ENCODE measurements at places on chromosomes 5 and 9.

DNA sequence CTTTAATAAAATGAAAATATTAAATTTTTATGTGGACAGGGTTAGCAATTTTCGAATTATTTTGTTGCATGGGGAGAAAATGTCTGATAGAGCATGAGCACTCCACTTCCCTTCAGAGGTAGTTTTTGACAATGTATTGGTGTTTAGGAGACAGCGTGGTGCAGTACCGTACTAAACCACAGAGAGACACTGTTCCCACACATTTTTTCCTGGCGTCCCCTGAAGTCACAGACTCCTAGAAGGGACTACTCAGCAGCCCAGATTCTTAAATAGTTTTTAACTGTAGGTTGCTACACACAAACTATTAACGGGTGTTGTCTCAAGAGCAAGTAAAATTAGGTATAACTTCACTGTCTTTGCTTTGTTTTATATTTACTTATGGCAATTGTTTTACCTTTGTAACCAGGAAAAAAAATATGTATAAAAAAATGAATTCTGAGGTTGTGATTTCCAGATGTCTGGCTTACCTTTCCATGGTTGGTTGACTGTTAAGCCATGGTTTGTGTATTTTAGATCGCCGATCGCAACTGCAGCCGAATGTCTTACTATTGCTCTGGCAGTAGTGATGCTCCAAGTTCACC is 171.2 kb downstream of the DOCK8 start:
- peak; percentile 65 for DNase-seq

DNA sequence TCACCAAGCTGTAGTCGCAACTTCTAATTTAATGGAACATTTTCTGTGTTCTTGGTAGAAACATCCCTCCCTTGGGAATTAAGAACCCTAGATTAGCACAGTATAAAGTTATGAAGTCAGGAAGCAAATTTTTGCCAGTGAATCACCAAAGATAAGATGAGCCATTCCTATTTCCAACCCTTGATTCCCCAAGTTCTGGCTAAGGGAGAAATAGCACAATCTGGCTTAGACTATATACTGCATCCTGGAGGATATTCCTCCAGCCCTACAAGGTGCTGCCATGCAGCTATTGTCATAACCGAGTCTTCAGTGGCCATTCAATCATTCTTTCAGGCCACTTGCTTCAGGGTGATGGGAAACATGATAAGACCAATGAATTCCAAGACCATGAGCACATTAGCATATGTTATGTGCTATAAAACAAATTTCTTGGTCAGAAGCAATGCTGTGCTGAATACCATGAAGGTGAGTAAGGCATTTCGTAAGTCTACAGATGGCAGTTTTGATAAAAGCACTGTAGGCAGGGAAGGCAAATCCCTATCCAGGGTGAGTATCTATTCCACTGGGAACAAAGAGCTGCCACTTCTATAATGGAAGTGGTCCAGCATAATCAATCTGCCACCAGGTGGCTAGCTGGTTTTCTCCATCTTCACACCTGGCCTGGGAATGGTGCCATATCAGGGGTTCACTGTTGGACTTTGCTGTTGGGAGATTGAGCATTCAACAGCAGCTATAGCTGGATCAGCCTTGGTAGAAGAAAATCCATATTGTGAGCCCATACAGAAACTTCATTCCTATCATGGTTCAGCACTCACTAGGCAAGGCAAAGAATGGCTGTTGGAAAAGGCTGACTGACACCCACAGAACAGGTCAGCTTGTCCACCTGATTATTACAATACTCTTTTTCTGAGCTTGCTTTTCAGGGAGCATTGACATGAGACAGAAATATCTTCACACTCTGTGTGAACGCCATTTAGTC is 19.6 kb upstream of the ARL15 start:
- DNase-seq: peak; percentile 71

GRCh38 chr5:94181895-94182294 is 436.5 kb downstream of the KIAA0825 start:
- no peak for DNase-seq

DNA sequence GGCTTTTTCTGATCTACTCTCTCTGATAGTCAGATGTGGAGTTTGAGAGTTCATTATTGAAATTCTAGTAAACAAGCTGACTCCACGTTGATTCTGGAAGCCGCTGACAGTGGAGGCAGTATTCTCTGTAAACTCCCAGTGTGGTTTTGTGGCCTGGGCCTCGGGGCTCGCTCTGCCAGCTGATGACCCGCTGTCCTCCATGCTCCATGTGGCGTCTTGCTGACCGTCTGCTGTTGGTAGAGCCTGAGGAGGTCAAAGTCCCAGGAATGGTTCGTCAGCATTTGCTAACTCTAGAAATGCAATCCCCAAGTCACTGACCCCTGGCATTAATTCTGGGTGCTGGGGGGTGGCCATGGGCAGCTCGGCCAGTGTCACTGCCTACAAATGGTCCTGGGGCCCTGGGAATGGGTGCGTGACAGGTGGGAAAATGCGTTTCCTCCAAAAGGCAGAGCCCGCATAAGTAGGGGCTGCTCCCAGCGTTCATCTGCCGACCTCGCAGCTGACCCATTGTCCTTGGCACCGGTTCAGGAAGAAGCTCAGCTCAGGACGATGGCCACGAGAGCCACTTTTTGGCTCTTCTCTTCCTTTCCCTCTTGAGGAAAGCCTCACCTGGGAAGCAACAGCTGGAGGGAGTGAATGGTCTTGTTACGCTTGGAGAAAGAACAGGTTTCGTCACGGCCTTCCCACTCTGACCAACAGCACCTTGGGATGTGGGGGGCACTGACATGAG is 55.1 kb downstream of the MRPL36 start:
- no peak for DNase-seq

DNA sequence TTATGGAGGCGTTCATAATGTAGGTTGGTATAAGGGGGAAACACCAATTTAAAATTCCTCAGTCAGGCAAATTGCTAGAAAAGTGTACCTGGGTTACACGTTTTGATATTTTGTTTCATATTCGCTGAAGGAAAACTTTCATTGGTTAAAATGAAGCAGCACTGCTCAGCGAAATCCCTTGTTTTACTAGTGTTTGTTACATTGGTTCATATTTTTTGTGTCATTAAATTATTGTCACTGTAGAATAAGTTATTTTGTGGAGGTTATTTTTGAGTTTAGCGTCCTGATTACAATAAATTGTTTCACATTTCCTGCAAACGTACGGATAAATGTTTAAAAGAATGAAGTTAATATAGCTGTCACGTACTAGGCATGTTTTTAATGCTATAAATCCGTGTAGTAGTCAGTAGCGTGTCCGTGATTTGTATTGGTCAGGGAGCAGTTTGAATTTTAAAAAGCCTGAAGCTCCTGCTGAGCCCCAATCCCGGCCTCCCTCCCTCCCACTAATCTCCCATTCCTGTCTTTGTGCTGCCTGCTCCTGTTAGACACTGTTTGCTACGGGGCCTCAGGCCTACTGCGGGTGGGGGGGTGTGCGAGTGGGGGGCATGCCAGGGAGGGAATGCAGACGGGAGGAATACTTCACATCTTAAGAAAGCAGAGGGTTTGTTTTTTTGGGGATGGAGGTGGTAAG is 2.0 kb downstream of the NIPBL start:
- DNase-seq: no peak

DNA sequence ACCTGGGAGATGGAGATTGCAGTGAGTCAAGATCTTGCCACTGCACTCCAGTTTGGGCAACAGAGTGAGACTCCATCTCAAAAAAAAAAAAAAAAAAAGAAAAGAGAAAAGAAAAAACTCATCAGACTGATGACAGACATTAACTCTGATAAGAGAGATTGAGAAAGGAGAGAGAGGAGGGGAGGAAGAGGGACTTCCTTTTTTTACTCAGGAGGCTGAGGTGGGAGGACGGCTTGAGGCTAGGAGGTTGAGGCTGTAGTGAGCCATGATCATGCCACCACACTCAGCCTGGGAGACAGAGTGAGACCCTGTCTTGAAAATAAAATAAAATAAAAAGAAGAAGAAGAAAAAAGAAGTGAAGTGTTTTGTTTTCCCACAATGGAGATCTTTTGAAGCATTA is 9.7 kb upstream of the MSMP start:
- DNase-seq: no peak

DNA sequence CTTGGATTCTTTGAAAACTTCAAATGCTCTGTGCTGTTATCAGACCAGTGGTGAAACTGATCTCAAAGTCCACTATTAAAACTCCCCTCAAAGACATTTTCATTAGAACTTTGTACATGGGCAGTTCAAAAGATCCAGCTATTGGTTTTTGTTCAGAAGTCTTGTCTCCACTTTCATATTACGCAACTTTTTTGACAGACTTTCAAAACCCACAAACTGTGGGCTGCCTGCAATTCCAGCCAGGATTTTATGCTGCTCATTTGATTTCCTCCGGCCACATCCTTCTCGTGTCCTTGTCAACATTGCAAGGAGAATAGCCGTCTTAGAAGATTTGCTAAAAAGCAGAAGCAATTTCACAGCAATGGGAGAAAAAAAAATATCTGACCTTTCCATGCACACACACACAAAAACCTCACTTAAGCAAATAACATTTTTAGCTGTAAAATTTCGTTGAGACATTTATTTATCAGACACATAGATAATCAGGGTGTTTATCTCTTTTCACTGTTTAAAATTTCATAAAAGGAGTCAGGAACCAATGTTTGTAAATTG is 1990.5 kb downstream of the MAT2B start:
- DNase-seq: no peak

- no peak for DNase-seq
Observed at GRCh38 chr5:75512383-75513074, 838 bp downstream of the POLK start.

GRCh38 chr9:107737987-107738743 is 248.6 kb upstream of the KLF4 start:
- peak; percentile 66 for DNase-seq

- DNase-seq: no peak
Observed at GRCh38 chr5:64340293-64340692, 165.5 kb upstream of the RGS7BP start.

- no peak for DNase-seq
Observed at GRCh38 chr5:143462431-143462830, 58.9 kb upstream of the NR3C1 start.

DNA sequence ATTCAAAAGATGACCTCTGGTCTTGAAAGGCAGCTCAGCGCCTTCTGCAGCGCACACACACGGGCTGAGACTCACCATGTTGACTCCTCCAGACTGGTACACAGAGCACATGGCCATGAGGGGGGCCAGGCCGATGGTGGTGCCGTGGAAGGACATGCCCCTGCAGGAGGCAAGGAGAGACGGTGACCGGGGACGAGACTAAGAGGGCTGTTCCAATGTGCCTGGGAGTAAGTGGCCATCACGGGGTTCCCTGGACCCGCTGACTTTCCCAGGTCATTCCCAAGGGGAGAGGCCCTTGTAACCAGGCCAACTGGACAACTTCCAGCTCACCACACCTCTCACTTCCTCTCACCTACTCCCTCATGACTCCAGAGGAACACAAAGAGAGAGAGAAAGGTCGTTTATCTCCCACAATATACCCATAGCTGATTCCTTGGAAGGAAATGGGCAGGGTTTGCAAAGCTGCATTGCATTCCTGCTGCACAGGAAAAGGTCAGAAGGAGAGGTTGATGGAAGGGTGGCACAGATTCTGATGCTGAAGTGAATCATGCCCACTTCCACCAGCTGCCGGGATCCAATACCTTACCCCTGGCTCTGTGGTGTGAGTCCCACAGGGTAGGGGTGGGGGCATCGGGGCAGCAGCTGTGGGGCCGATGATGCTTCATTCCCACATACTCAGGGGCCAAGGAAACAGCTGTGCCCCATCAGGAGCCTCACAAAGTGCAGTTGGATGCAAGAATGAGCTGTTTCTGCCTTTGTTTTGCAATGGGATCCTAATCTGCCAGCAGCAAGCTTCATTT is 47.2 kb downstream of the NIPAL4 start:
- no peak for DNase-seq

DNA sequence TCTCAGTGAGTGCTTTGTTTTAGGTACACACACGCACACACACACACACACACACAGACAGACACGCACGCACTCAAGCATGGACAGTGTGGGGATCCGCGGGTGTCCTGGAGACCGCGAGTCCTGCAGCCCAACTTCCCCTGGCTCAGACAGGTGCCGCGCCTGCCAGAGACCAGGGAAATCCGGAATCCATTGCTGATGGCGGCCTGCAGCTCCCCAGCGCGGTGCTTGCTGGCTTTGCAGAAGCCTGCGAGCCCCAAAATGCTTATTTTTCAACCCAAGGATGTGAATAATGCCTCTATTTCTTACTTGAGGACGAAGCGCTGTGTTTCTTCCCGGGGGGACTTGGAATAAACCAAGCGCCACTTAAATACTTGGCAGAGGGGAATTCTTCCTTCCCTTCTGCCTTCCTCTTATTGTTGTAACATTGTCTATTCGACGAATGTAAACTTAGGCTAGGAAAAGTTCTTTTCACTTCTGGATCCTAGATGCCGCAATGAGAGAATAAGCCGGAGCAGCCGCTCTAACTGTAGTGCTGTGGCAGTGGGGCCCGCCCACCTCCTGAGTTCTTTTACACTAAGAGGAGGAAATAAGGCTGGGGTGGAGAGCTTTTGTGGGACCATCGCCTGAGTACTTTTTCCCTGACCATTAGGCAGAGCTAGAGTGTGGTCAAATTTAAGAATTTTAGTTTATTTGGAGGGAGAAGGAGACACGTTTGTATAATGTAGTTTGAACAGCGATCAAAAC is 802 bp downstream of the ITGA2 start:
- no peak for DNase-seq

GRCh38 chr9:77877976-77878375 is 153.6 kb downstream of the GNAQ start:
- no peak for DNase-seq

DNA sequence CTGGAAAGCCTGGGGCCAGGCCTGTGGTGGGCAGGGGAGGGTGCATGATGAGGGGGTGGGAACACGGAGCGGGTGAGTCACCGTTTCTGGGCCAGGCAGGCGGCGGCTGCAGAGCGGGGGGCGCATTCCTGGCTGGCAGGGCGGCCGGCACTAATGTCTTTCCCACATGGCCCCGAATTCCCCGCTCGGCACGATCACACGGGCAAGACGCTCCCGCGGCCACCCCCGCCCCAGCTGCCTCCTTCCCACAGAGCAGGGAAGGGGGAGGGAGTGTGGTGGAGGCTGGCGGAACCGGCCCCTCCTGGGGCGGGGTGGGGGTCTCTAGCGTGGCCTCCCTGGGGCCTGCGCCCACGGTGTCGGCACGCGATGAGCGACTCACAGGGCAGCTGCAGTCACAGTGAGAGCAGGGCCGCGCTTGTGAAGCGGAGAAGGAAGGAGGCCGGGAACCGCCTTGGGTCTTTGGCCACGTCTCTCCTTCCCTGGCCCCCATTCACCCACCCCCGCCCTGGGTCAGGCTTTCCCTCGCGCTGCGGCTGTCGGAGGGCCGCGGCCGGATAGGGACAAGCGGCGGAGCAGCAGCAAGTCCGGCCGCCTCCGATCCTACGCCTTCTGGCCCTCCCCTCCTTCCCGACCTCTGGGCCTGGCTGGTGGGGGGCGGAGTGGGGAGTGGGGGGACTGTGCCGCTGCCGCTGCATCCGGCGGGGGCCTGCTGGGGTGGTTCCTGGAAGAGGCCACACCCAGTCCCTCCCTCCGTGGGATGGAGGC is 48.9 kb downstream of the CXXC5 start:
- no peak for DNase-seq

GRCh38 chr5:142184988-142185387 is 76.4 kb downstream of the NDFIP1 start:
- DNase-seq: no peak

- DNase-seq: no peak
Observed at GRCh38 chr5:169651526-169651925, 14.5 kb downstream of the DOCK2 start.
